ENCODE measurements at places on chromosomes 5 and 9.

DNA sequence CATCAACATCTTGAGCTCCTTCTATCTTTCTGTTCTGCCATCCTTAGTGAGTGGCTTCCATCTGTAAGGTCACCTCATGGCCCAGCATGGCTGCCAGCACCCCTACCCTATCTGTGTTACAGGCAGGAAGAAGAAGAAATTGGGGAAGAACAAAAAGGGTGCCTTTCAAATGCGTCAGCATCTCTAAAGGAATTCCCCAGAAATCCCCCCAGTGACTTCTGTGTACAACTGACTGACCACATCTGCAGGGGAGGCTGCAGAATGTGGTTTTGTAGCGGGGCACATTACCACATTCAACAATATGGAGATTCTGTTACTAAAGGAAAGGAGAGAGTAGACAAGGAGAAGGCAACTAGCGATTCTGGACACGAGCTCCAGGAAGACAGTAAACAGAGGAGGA, 40.1 kb downstream of the ALG2 start:
- DNase-seq: peak; percentile 35

DNA sequence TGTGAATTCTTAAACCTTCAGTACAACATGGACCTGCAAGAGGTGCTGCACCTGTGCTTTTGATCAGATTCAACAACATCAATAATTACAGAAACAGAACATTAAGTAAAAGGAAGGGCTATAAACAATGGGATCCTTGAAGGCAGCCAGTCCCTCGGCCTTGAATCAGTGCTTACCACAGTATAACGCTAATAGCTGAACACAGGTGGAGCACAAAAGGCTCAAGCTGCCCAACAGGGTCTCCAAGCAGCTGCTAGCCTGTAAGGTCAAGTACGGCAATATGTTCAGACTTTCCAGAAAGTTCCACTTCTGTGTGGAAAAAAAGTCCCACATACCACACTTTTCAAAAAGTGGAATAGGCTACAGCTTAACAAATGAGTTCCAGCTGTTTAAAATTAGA, 61.9 kb upstream of the ITGA1 start:
- peak; percentile 29 for DNase-seq

GRCh38 chr9:95107001-95107749, 210.3 kb downstream of the FANCC start:
- no peak for DNase-seq

DNA sequence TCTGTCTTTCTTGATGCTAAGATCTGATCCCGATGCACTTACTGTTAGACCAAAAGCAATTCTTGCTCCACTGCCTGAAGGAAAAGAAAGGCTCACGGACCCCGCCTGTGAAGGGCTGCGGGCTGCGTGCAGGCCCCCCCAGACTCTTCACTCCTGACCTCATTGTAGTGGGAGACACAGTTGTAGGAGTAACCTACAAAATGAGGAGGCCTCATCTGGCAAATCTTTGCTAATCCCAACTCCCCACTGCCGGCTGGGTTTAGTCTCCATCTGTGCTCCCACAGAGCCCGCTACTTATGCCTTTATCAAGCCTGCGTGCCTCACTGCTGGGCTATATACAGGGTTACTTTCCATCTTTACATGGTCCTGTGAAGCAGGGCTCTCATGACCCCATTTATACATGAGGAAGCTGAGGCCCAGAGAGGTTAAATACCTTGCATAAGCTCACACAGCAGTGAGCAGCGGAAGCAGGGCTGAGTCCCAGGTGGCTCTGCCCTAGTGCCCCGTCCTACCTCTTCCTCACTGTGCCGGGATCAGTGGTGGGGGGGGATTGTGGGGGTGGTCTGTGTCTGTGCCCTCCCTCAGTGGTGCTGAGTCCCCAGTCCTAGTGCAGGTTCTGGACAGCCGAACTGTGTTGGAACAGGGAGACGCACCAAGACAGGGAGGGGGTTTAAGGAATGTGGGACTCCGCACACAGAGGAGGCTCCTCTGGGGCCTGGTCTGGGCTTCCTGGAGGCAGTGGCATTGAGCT, 43.9 kb upstream of the RNF130 start:
- DNase-seq: no peak

DNA sequence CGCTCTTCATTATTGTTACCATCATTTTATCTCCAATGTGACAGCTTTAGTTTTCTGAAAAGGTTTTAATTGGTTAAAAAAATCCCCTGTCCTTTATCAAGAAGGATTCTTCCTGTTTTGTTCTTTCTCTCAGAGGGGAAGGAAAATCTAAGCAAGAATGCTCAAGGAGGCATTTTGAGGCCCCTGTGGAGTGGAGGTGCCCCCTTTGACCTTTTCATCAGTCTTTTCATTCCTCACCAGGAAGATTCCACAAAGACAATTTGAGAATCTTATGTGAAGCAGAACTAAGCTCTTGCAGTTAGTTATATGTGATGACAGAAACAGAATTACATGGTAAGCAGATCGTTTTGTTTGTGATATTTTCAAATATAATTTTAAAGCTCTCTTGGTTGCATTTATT, 489.6 kb downstream of the MAN2A1 start:
- no peak for DNase-seq

GRCh38 chr5:139787568-139788293, 7.9 kb upstream of the PSD2 start:
- peak; percentile 64 for DNase-seq

DNA sequence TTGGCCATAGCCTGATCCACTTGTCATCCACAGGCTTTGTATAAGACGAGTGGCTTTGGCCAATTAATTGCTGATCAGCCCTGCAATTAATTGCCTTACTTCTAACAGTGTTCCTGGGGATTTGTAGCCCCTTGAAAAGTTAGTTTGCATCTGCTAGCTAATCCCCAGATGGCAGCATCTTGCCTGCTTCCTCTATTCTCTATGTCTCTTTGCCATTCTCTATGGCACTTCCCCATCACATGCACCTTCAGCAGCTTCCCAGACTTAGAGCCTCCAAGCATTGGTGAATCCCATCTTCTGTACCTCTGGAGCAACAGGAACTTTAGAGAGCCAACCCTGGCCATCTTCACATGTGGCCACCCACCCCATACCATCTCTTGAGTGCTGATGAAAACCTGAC, 197.0 kb upstream of the DMAC1 start:
- no peak for DNase-seq

DNA sequence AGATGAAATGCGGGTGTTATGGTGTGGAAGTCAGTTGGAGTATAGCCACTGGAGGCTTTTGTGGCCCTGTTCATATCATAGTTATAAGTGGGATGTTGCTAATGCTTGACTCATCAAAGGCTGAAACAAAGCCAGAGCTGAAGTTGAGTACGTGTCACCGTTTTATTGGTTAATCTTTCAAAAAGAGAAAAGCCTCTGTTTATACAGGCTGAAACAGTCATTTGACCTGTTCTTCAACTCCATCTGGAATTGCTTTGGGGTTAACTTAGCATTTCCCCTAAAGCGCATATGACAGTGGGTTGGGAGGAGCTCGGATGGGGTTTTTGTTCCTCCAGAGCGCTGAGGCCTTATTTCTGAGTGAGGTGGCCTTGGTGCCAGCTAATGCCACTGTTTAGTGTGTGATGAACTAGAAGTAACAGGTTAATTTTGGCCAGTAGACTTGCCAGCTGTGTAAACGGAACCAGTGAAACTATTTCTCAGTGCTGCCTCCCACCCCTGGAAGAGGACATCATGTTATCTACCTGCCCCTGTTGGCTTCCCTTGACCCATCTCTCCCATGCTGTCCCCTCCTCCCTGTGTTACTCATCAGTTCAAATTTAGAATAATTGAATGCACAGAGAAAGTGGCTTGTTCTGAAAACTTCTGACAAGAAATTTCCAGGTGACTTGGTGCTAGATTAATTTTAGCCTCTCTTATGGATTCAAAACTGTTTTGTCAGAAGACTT, 34.2 kb downstream of the MTAP start:
- peak; percentile 97 for DNase-seq

- DNase-seq: no peak
These were observed 191.9 kb downstream of the FANCC start for GRCh38 chr9:95125652-95126051.

Data from AG10803 (cell line).